ENCODE measurements at places on chromosomes 12 and 14.
A peak's percentile ranks its signal among the peaks of the same experiment; 100 is the strongest.

GRCh38 chr12:22018860-22019259 lies 27.2 kb upstream of the CMAS start:
- DNase-seq, result no peak

GRCh38 chr12:67515679-67516340 lies 132.7 kb upstream of the DYRK2 start:
- DNase-seq, result peak; percentile 14

- DNase-seq, result no peak
Measured at GRCh38 chr12:1201886-1202285, 210.9 kb downstream of the ERC1 start.

GRCh38 chr14:21990116-21990515 lies 316.5 kb upstream of the OR4E1 start:
- DNase-seq, result no peak

- DNase-seq, result no peak
Measured at GRCh38 chr12:87661786-87662377, 367.3 kb downstream of the C12orf50 start.

DNA sequence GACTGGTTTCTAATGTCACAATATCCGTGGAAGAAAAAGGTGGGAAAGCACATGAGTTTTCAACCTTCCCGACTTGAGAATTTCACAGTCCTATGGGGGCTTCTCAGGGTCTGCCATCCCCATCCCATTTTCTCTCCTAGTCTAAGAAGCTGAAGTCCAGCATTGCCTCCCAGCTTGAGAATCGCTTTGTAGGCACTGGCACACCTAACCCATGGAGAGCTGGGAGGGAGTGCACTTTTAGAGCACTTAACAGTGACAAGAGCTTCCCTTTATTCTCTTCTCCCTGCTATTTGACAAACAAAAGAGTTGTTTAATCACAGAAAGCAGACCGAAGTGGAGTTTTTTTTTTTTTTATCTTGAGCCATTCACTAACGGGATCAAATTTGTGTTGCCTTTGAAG lies 22.8 kb upstream of the SRRM4 start:
- no peak for DNase-seq

DNA sequence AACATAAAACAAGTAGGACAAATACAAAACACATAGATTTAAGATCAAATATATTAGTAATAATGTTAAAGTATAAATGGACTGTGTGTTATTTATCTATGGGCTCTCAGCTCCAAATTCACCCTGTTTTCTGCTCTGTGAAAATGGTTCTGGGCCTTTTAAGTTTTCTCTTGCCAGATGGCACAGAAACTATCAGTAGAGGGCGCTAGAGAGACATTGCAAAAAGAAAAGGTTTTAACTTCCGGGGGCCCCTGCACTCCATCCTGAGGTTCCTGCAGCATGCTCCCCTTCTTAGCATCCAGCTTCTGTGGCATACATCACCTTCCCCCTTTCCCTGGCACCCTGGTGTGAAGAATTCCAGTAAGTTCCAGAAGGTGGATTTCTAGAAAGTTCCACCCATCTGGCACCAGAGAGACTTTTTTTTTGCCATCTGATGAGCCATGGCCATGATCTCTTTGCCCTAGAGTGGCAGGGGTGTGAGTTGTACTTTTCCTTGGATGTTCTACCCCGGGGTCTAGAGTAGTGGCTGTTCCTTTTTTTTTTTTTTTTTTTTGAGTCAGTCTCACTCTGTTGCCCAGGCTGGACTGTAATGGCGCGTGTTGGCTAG lies 29.3 kb downstream of the ZCRB1 start:
- DNase-seq, result peak; percentile 5

DNA sequence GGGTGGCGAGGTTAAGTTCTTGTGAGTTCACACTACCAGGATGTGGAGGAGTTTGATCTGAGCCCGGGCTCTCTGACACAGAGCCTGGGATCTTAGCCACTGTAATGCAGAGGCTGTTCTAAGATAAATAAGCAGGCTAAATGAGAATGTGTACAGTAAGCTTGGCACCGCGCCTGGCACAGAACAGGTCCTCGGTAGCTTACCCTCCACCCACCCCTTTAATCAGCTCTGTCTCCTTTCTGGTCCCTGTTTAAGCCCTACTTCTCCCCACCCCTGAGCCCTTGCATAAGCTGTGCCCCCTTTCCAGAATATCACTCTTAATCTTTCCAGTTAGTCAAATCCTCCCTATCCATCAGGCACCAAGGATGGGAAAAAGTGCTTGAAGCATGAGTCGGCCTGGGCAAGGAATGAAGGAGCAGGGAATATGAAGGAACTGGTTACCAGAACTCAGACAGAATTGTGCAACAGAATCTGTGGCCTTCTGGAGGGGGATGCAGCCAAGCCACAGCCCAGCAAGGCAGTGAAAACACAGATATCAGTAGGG lies 32.8 kb upstream of the CMKLR1 start:
- DNase-seq, result no peak

- DNase-seq, result no peak
Measured at GRCh38 chr12:94190623-94191022, 42.2 kb downstream of the PLXNC1 start.

DNA sequence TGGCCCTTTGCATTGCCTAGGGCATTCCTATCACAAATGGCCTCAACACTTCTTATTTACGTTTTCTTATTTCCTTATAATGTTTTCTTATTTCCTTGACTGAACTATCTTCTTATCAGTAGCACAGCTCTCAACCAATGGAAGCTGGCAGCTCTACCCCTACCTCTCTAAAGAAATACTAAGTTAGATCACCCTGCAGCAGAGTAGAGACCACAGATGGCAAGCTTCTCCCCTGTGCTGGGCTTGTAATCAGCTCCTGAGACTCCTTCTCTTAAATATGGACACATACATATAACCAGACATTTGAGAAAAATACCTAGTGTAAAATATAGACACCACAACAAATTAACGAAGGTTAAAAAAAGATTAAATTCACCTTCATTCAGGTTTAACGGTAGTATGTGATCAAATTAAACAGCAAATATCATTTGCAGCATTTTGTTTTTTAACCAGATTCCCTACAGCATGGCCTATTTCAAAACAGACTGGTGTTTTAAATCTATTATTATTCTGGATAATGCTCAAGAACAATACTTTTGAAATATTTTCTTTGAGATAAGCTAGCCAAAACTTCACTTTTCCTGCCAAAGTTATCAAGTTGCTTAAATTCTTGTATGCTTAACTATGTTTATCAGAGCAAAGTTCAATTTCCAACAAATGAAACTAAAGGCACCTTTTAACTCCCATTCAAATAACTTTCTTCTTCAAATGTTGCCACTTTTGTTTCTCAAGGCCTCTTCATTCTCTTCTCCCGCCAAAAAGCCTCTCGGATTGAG lies 54.3 kb downstream of the SLC41A2 start:
- DNase-seq, result no peak

Data from HFF-Myc (cell line).